Activated T-cell treated with anti-CD3 and anti-CD28 coated beads, Interleukin-2, amount 50 U/mL, for 72 hours (primary cell): ENCODE measurements at places on chromosomes 4 and X. TPM values are rescaled to one million over a fixed set of nuclear protein-coding genes. Genes with fewer than 3 reads are reported as not detected.

Gene SYNPO2
- total RNA-seq, result 0.35 TPM

- H3K36me3 ChIP-seq, result no peaks in the 10 kb centered on the region
- peak overlapping the region; percentile 57 for H3K4me3 ChIP-seq
- peaks cover 45% of the 10 kb centered on the region for H3K4me1 ChIP-seq
- DNase-seq, result no peak
Measured at GRCh38 chr4:174217273-174218126, 66.0 kb downstream of the FBXO8 start.

DNA sequence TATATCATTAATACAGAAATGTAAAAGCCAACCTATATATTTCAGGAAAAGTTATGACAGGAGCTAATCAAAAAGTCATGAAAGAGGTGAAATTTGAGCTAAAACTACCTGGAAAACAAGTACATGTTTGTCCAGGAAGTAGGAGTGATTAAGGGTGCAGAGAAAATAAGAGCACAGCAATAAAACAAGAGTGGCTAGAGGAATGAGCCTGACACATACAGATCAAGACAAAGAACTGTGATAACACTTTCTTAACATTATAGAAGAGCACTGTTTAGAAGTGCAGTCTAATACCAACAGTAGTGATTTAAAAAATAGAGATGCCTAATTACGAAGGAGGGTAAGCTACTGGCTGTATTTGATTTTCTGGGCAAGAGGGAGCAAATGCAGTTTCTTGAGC lies 125.1 kb downstream of the WDFY3 start:
- no peaks in the 10 kb centered on the region for H3K27me3 ChIP-seq
- no peak overlapping the region for H3K27ac ChIP-seq
- no peak for DNase-seq
- H3K4me1 ChIP-seq, result no peaks in the 10 kb centered on the region
- H3K36me3 ChIP-seq, result no peaks in the 10 kb centered on the region
- no peak overlapping the region for H3K4me3 ChIP-seq

DNA sequence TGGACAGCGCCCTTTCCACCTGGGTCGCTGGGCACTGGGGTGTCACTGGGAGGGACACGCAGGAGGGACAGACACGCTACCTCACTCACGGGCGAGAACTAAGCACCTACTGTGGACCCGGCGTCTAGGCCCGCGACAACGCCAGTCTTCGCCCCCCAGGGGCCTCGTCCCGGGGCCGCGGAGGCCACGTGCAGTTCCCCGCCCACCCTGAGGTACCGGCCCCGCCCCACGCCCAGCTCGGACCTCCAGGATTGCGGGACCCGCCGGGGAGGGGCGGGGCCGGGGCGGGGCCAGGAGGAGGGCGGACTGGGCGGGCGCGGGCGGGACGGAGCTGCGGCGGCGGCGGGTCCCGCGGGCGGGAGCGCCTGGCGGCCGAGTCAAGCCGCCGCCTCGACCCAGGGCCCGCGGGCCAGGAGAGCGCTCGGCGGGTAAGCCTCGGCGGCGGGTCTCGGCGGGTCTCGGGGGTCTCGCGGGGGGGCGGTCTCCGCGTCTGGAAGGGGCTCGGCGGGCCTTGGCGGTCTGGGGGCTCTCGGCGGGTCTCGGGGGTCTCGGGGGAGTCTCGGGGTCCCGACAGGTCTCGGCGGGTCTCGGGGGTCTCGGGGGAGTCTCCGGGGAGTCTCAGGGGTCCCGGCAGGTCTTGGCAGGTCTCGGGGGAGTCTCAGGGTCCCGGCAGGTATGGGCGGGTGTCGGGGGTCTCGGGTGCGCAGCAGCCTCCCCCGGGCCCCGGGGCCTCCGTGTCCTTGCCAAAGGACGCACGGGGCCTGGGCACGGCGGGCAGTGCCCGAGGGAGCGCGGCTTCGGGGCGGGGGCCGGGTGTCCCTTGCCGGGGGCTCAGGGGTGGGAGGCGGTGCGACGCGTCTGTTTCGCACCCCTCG lies at the start of gene SH3BP2:
Gene SH3BP2, plus strand, starts transcription at position 375 of the 875 bp plus-strand sequence. CDS start 27,533 bp downstream, outside the sequence.
- peak within 1 kb of the TSS; percentile 88 for H3K4me3 ChIP-seq
- no peaks in the 10 kb centered on the region for H3K27me3 ChIP-seq
- H3K36me3 ChIP-seq, result no peaks in the 10 kb centered on the region
- H3K4me1 ChIP-seq, result peaks cover 45% of the 10 kb centered on the region

DNA sequence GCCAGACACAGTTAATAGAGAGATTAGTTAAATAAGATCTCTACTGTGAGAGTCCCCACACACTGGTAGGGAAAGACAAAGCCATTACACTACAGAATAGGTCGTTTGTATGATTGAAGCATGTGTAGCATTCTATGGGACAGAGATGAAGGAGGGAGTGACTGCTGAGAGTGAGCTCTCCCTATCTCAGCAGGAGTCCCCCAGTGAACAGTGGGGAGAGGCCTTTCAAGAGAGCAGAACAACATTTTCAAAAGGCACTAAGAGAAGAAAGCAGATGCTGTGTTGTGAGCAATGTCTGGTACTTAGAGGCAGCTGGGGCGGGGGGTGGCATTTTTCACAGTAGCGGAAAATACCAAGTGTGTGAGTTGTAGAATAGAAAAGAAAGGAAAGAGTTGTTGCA lies 413.6 kb downstream of the AFF2 start:
- H3K27me3 ChIP-seq, result peaks cover 10% of the 10 kb centered on the region
- no peak overlapping the region for H3K4me3 ChIP-seq
- H3K36me3 ChIP-seq, result no peaks in the 10 kb centered on the region
- no peak overlapping the region for H3K27ac ChIP-seq
- no peak for DNase-seq
- H3K4me1 ChIP-seq, result no peaks in the 10 kb centered on the region

DNA sequence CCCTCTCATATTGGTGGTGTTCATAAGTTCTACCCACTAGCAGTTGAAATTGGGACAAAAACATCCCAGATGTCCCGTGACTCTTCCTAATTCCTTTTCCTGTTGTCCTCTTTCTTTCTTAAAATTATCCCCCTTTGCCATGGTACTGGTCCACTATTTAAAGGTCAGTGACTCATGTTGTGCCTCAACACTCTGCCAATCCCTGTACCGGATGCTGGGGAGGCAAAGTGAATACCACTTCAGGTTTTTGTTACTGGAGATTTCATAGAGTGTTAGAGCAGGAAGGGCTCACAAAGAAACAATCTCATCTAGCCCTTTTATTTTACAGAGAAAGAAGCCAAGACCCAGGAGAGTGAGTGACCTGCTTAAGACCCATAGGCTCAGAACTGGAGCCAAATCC lies 24.6 kb downstream of the SEPTIN11 start:
- H3K4me3 ChIP-seq, result no peak overlapping the region
- no peak overlapping the region for H3K27ac ChIP-seq

DNA sequence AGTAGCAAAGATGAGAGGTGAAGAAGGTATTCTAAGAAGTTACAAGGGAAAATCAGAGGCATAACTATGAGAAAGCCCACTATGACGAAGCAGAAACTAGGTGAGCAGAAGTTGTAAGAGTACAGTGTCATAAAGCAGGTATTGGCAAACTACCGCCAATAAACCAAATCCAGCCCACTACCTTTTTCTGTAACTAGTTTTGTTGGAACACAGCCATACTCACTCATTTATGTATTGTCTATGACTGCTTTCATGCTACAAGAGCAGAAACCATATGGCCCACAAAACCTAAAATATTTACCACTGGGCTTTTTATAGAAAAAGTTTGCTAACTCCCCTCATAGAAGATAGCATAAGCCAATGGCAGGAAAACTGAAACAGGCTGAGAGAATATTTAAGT lies 31.8 kb upstream of the ZCCHC13 start:
- peak; percentile 1 for DNase-seq
- no peaks in the 10 kb centered on the region for H3K4me1 ChIP-seq
- no peaks in the 10 kb centered on the region for H3K27me3 ChIP-seq
- H3K4me3 ChIP-seq, result no peak overlapping the region
- H3K27ac ChIP-seq, result no peak overlapping the region
- H3K36me3 ChIP-seq, result peaks cover 5% of the 10 kb centered on the region

- no peak overlapping the region for H3K4me3 ChIP-seq
- H3K36me3 ChIP-seq, result no peaks in the 10 kb centered on the region
- H3K4me1 ChIP-seq, result no peaks in the 10 kb centered on the region
- DNase-seq, result no peak
Measured at GRCh38 chr4:7518871-7519637, 84.3 kb upstream of the PSAPL1 start.

Gene NOCT
- 10.3 TPM for total RNA-seq
